ENCODE measurements at places on chromosomes 7 and 10. TPM values are rescaled to one million over a fixed set of nuclear protein-coding genes. Genes with fewer than 3 reads are reported as not detected.

GSTO2 gene
- 0.63 TPM for total RNA-seq

- no peak for DNase-seq
These were observed 201.1 kb upstream of the HDAC9 start for GRCh38 chr7:18294411-18294810.

DNA sequence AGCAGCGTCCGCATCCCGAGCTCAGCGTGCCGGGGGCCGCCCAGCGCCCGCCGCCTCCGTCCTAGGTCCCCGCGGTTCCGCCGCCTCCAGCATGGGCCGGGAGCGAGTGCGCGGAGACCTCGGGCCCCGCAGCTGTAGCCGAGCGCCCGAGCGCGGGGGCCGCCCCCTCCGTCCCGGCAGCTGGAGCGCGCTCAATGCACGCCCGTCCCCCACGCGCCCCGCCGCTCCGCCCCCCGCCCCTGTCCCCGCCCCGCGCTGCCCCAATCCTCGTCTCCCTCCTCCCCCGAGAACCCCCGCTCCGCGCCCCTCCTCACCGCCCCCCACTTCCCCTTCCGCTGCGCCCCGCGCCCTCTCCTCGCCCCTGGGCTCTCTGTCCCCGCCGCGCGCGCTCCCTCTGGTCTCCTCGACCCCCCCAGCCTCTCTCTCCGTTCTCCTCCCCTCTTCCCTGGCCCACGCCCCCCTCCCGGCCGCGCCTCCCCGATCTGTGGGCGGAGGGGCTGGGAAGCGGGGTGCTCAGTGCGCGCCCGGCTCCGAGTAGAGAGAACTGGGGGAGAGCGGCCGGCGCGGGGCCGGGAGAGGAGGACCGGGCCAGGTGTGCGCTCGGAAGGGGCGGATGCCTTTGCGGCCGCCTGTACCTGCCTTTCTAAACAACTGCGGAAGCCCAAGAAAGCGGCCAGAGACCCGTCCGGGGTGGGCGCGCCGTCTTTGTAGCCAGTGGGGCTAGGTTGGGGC, at the start of gene VIPR2:
Gene VIPR2, minus strand, starts transcription at position 110 of the 732 bp plus-strand sequence. Its CDS starts 96 bp downstream, at position 14.
- DNase-seq, result no peak

- DNase-seq, result no peak
These were observed 1430.8 kb downstream of the REEP3 start for GRCh38 chr10:64952042-64952441.

FEZF1 gene
- total RNA-seq, result not detected

XPNPEP1 gene
- total RNA-seq, result 45.2 TPM

- DNase-seq, result no peak
These were observed 34.1 kb upstream of the RET start for GRCh38 chr10:43042503-43043341.

DNA sequence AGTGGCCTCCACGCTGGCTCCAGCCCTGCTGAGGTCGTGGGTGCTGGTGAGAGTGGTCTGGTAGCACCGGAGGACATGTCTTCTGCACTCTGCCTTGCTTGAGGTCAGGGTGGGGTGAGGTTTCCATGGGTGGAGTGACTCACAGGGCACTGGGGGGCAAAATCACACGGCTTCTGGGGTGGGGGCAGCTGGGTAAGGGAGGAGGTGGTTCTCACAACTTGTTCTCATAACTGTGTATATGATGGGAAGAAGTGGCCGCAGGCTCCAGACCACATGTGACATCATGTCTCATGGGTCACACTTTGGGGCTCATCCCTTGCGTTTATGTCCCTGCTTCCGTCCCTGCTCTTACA, 884 bp upstream of the PRF1 start:
- DNase-seq, result peak; percentile 49

GHRHR gene
- not detected for total RNA-seq

ASB13 gene
- total RNA-seq, result 14.3 TPM

DNA sequence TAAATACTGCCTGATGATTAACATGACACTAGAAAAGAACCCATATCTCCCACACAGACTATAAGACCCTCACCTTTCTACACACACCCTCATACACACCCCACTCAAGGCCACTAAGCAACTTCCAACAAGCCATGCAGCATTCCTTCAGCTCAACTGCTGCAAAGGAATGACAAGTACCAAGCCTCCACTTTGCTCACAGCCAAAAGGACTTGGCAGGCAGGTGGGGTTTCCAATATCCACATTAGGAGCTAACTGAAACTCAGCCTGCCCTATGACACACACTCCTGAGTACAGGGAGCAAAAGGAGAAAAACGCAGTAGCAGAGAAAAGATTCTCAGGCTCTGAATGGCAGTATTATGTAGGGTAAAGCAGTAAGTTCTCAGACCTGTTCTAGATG, 13.4 kb downstream of the USP54 start:
- DNase-seq, result peak; percentile 87

- no peak for DNase-seq
These were observed 28.7 kb upstream of the RSBN1L start for GRCh38 chr7:77667459-77668086.

DNA sequence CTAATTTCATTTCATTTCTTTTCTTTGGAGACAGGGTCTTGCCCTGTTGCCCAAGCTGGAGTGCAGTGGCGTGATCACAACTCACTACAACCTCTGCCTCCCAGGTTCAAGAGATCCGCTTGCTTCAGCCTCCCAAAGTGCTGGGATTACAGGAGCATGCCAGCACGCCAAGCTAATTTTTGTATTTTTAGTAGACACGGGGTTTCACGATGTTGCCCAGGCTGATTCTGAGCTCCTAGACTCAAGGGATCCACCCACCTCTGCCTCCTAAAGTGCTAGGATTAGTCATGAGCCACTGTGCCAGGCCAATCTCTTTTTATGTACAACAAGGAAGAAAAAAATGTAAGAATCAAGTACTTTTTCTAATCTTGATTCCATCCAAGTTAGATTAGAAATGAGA, 10.7 kb upstream of the KMT2E start:
- DNase-seq, result peak; percentile 77

DNA sequence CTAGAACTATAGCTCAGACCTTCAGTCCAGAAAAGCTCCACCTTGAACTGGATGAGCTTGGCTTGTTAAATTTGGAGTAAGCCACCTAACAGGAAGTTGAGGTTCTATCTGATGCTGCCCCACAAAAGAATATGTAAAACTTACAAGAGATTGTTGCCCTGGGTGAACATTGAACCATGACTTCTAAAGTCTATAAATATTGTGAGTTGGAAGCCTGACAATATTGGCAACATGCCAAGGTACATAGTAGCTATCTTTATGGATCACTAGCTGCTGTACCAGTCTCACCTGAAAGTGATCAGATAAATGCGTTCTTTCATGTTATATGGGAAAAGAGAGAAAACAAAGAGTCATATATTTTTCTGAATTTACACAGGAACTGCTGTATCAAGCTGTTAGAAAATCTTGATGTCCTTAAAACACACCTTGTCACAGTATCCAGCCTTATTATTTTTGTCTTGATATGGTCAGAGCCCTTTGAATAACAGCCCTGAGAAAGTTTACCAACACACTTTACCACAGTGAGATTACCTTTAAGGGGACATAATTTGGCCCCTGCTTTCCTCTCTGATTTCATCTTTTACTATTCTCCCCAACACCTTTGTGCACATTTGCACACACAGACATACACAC, 92.0 kb downstream of the LSMEM1 start:
- DNase-seq, result no peak

DNA sequence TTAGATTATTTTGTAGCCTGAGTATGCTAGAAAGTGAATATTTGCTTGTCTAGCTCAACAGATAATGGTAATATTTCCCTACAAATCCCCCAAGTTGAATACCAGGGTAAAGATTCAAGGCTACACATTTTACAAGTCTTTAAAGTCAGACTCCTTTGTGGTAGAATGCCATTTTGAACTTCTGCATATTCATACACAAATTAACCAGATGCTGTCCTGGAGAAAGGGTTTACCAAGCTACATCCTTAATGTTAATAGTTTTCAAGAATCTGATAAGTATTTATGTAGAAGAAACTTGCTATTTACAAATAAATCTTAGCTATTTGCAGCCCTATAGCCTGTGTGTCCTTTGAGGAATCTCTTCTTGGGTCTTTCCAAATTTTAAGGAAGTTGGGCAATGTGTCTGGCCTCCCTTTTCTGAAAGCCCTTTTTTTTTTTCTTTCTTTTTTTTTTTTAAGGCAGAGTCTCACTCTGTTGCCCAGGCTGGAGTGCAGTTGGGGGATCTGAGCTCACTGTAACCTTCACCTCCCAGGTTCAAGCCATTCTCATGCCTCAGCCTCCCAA, 82.6 kb downstream of the CPEB3 start:
- DNase-seq, result no peak

- no peak for DNase-seq
These were observed 64.4 kb downstream of the PIP4K2A start for GRCh38 chr10:22649994-22650393.

- DNase-seq, result no peak
These were observed 4.8 kb upstream of the KCP start for GRCh38 chr7:128915271-128915819.

- DNase-seq, result no peak
These were observed 100.1 kb downstream of the BTRC start for GRCh38 chr10:101453791-101454718.

DNA sequence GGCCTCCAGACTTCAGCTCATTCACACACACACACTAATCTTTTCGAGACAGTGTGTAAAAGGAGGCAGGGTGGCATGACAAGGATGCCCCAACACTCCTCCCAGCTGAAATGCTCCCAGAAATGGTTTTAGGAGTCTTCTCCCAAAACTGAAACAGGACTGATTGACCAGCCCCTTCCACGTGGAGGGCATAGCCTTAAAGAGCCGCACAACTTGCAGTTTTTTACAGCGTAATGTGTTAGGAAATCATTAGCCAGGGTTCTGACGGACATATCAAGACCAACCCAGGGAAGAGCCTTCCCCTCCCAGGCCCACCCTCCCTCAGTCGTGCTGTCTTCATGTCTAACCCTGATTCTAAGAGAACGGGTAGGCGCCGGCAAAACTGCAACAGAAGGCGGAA, 224.6 kb downstream of the TNS3 start:
- no peak for DNase-seq

GRCh38 chr10:56116684-56117083, 244.4 kb downstream of the ZWINT start:
- DNase-seq, result no peak

TRIM50 gene
- total RNA-seq, result not detected

GRCh38 chr7:70240873-70241272, 642.6 kb downstream of the AUTS2 start:
- DNase-seq, result no peak

SPAM1 gene
- not detected for total RNA-seq

HNRNPA2B1 gene
- total RNA-seq, result 124 TPM

- DNase-seq, result no peak
These were observed 290 bp downstream of the MALRD1 start for GRCh38 chr10:19048891-19049290.

DNA sequence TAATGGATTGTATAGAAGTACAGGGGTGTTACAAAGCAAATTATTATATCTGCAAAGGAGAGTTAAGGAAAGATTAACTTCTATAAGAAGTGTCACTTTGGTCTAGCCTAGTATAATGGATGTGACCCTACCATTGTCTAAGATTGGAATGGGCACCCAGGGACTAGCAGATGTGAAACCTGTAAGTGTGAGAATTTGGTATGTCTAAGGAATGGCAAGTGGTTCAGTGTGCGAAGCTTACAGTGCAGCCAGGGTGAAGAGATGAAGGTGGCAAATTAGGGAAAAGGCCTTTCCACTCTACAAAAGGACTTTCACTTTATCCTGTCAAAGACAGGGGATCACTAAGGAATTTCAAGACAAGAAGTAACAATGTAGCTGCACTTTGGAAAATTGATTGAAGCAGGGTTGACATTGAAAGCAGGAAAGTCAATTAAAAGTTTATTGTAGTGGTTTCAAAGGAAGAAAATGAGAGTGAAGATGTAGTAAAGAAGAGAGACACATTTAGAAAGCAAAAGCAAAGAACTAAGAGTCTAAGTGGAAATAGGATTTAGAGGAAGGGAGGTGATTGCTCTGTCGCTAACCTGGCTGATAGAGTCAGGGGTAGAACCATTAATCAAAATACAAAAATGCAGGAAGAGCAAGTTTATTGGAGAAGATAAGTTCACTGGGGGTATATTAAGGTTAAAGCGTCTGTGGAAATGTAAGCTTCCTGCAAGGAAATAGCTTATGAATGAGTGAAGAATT, 47.4 kb downstream of the KCND2 start:
- no peak for DNase-seq

DENND2A gene
- total RNA-seq, result 9.2 TPM

DNA sequence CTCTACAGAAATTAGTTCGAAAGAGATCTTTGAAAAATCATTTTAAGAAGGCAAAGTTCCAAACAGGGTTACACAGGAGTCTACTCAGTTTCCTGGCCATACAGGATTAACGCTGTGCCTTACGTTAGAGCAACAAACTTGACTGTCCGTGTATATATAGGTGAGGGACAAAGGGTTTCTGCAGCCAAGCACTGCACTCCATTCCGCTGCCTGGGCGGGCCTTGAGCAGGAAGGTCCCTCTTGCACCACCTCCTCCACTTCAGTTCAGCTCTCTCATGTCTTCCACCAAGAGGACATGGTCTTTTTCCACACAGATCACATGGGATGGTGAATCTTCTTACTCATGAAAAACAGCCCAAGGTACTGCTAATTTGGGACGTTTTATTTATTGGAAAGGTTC, 43.2 kb downstream of the MCMBP start:
- no peak for DNase-seq

GRCh38 chr10:118370499-118370898, 28.4 kb upstream of the FAM204A start:
- no peak for DNase-seq

UNCX gene
- not detected for total RNA-seq

DNA sequence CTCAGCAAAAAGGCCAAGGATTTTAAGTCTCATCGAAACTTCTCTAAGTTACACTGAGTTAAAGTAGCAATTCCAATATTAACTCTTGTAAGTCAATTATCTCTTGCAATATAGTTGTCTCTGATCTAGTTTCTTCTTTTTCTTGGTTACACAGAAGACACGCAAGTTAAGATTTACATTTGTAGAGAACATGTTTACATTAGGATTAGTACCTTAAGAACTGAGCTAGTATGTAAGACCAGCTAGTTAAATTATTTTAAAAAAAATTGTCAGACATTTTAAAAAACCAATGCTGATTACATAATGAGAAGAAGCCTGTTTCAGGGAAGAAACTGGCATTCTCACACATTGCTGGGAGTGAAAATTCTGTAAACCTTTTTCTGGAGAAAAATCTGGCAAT, 31.4 kb downstream of the FRA10AC1 start:
- no peak for DNase-seq

PSTK gene
- 3.0 TPM for total RNA-seq

TAS2R40 gene
- not detected for total RNA-seq

Data from right atrium auricular region (tissue), 2 donors.